Hematopoietic multipotent progenitor cell treated with erythropoietin and hydrocortisone succinate and interleukin-3 and kit ligand, for 4 days (in vitro differentiated cells): ENCODE measurements at places on chromosomes 11 and 22.
A peak's percentile ranks its signal among the peaks of the same experiment; 100 is the strongest.

DNA sequence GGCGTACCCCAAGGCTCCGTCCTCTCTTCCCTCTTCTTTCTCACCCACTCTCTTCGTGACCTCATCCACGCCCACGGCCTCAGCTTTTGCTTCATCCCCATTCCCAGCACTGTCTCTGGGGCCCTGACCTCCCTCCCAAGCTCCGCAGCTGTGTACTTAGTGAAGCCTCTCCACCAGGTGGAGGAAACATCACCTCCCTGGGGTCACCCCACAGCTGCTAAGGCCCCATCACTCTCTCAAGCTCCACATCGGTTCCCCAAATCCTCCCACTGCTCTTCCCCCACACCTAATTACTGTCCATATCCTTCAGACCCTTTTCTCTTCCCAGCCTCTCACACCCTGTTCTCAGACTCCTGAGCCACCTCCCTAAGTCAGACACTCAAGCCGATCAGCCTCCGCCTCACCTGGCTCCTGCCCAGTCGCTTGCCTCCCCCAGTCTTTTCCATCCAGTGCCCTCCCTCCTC is 7.9 kb upstream of the SYT7 start:
- DNase-seq, result no peak

- no peak for DNase-seq
These were observed 43.9 kb downstream of the BBOX1 start for GRCh38 chr11:27084518-27084917.

DNA sequence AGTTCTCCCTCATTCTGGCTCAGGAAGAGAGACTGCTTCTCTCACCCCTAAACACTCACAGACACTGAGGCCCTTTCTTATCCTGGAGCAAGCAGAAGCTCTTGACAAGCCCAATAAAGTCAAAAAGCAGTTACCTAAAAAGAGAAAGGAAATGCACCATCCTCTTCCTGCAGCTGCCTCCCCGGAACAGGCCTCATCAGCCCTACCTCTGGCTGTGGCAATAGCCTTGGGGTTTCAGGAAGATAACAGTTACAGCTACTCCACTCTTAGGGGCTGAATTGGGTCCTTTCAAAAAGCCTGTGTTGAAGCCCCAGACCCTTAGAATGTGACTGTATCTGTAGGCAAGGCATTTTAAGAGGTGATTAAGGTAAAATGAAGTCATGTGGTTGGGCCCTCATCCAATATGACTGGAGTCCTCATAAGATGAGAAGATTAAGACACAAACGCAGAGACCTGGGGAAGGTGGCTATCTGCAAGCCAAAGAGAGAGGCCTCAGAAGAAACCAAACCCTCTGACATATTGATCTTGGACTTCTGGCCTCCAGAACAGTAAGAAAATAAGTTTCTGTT is 3.5 kb upstream of the LGALS12 start:
- DNase-seq, result peak; percentile 40

DNA sequence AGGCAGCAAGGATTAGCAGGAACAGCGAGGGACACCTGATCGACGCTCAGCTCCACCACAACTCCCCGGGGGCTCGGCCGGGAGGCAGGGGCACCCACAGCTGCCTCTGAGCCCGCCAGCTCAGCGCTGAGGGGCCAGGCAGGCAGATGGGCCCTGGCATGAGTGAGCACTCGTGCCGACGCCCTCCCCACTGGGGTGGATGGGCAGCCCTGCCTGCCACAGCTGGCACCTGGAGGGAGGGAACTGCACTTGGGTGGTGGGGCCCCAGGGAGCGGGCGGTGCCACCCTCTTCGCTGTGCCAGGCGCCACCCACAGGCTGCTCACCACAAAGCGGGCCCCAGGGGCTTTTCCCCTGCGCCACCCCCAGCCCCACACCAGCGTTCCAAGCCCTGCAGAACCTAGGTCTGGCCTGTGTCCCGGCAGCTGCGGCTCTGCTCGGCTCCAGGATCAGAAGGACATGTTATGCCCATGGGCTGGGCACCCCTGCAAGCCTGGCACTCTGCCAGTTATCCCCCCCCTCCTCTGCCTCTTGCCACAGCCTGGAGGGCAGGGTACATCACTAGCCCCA is 28.8 kb downstream of the WNT7B start:
- DNase-seq, result no peak

GRCh38 chr11:116466191-116466590 is 306.6 kb downstream of the BUD13 start:
- DNase-seq, result no peak

- peak; percentile 52 for DNase-seq
These were observed 4.0 kb downstream of the YPEL4 start for GRCh38 chr11:57645689-57646085.

- no peak for DNase-seq
These were observed 50.7 kb downstream of the ZNRF3 start for GRCh38 chr22:28934026-28934425.

DNA sequence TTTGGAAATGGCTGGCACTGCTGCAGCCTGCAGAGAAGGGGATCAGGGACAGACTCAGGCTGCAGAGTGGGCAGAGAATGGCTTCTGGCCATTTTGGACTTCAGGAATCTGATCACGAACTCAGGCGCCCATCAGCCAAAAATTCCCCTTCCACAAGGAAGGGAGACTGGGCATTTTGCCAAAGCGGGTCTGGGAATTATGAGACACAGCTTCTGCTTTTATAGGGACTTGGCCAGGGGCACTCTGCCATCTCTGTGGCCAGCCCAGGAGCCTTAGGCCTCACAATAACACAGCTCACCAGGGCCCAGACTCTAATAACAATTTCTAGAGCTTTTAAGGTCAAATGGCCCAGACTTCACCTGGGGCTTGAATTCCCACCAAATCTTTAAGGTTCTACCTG is 74.7 kb downstream of the CHST1 start:
- no peak for DNase-seq

DNA sequence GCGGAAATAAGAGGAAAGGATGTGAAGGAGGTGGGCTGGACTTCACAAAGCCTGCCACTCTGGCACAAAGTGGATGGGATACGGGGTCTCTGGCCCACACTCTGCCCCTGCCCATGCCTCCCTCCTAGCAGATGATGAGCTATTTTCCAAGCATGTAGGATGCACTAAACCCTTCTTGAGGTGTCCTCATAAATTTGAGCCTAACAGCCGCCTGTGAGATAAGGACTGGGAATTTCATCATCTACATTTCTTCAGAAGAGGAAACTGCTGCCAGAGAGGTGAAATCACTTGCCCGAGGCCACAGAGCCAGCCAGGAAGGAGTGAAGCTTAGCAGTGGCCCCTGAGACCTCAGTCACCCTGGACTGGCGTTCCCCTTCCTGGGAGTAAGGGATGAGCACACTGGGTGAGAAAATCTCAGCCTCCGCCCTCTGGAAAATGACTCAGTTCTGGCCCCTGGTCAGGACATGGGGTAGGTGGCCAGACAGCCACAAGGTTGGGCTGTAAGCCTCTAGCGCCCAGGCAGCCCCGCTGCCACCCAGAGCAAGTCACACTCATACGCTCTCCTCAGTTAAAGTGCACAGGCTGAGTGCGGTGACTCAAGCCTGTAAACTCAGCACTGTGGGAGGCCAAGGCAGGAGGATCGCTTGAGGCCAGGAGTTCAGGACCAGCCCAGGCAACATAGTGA is 27.9 kb downstream of the MB start:
- peak; percentile 59 for DNase-seq

DNA sequence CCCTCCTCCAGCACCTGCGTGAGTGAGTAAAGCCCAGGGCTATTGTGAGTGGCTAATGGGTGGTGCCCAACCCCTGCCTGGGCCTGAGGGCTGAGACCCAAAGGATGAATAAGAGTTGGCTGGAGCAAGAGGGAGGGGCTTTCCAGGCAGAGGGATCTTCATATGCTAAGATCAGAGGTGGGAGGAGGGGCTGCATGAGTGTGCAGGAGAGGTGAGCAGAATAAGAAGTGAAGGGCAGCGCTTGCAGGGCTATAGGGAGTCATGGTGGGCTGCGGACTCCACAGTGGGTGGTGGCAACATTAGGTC is 3.9 kb downstream of the EMID1 start:
- DNase-seq, result no peak

DNA sequence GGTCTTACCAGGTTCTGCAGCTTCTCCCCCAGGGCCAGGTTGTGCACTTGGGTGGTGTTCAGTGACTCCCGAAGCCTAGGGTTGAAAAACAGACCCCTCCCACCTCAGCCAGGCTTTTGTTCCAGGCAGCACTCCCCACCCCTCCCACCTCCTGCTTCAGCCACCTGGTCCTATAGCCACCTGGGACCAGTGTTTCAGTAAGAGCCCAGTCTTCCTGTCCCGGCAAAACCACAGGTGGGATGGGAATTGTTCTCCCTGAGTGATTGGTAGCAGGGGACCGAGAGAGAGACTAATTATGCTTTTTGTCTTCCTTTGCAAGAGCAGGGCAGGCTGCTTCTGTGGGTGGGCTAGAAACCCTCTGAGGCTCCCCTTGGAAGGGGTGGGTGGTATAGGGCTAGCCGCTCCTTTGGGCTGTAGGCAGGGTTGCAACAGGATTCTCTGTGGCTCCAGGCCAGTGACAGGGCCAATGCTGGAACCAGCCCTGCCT is 8.5 kb upstream of the NAALADL1 start:
- no peak for DNase-seq

DNA sequence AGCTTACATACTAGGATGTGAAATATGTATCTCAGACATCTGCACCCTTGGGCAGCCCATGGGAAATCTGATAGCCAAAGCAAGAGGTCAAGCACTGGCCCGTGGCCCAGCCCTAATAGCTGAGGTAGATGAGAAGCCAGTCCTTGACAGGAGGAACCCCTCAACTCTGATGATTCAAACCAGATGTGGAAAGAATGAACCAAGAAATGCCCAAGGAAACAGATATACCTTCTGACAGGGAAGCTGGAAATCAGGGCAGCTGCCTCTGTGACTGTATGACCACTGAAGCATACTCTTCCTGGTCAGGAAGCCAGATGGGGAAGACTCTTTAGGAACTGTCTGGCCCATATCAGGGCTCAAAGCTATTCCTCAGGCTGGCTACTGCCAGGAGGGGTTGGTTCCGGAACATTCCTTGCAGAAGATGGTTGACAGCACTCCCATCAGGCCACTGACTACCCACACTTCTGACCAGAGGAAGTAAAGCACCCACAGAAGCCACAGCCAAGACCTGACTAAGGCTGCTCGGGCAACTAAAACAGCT is 124.2 kb downstream of the SWAP70 start:
- peak; percentile 74 for DNase-seq

GRCh38 chr11:72026090-72026489 is 27.4 kb downstream of the IL18BP start:
- no peak for DNase-seq

- no peak for DNase-seq
These were observed 10.5 kb downstream of the PLAAT4 start for GRCh38 chr11:63547061-63547460.

DNA sequence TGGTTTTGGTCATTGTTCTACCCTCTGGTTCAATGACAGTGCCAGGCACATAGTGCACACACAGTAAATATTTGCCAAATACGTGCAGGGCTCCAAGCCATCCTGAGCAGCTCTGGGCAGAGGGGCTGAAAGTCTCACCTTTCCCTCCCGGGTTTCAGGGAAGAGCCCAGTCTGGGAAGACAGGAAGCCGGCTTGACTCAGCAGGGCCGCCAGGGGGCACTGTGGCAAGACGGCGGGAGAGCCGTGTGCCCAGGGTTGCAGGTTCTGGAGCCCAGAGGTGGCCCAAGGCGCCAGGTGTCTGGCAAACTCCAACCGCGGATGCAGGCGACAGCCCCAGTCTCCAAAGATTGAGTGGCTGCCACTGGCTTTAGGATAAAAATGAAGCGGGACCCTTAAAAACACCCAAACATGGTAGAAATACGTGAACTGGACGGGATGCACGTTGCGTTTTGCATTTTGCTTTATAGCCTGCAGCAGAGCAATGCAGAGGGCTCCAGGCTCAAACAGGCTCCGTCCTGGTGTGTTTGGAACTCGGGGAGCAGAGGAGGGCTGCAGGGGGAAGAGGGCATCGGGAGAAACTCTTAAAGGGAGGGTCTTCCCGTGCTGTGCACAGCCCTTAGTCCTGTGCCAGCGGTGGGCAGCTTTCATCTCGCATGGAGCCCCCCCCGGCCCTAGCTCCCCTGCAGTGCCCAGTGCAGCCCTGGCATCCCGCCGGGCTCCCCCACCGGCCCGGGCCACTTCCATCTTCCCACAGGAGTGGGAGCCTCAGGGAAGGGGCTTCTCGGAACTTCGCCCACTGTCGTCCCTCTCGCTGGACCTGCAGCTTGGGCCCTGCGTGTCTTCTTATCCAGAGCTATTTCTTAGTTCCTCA is 10.7 kb downstream of the KRTAP5-5 start:
- DNase-seq, result peak; percentile 38

GRCh38 chr11:61587951-61588727 is 7.3 kb upstream of the SYT7 start:
- peak; percentile 36 for DNase-seq

GRCh38 chr11:14975252-14975587 is 3.1 kb upstream of the CALCA start:
- no peak for DNase-seq

GRCh38 chr11:86608251-86608799 is 64.1 kb downstream of the ME3 start:
- peak; percentile 88 for DNase-seq

DNA sequence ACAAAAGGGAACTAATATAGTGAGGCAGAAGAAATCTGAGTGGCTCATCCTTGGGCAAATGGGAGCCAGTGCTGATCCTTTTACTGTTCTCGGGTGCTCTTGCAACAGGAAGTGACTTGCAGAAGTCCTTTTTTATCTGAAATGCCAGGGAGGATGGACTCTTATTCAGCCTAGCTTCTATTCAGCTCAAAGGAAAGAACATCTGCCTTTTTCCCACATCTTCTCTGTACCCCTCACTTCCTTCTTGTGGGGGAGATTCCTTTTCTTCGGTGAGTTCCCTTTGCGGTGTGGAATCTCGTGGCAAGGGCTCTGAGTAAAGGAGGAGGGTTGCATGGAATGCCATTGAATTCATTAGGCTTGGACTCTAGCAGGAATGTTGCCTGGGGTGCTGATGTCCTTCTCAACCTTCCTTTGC is 76.2 kb downstream of the ZBTB16 start:
- DNase-seq, result peak; percentile 94

DNA sequence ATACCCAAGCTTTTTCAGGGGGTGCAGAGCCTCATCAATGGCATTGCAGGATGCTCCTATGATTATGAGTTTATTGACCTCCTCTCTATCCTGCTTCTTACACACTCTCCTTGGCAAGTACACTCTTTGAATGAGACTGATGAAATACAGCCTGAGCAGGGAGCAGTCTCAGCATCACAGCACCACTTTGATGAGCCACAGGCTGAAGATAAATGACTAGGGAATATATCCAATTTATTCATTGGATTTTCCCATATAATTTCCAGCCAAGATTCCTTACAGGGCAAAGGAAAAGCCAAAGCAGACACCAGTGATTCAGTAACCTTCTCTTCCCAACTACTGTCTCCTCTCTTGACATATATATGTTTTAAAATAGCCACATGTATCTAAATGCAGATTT is 79.2 kb downstream of the CASP12 start:
- DNase-seq, result no peak

DNA sequence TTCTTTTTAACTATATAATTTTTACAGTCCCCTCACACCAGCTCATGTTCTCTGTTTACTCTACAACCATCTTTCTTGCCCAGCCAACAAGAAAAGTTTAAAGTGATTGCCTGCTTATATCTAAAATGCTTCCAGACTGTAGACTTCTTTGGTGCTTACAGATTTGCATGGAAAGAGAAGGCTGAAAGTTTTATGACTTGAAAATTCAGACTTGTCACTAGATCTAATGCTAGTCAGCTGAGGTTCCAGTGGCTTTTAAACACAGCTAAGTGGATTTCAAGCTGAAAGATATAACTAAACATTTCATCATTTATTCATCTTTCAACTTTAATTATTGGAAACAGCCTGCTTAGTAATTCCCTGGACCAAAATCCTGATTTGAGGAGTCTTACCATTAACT is 178.4 kb downstream of the NAV2 start:
- no peak for DNase-seq

- DNase-seq, result no peak
These were observed 1447.2 kb downstream of the TBC1D22A start for GRCh38 chr22:48209473-48210197.

- no peak for DNase-seq
These were observed 48.0 kb upstream of the CEP126 start for GRCh38 chr11:101866619-101867491.
